ENCODE measurements at places on chromosomes 7 and 10. TPM values are rescaled to one million over a fixed set of nuclear protein-coding genes. Genes with fewer than 3 reads are reported as not detected.

NRP1 gene
- 138 TPM for total RNA-seq

INMT gene
- total RNA-seq = not detected

NKX1-2 gene
- total RNA-seq = not detected

ARHGAP22 gene
- total RNA-seq = 97.2 TPM

HOGA1 gene
- 0.60 TPM for total RNA-seq

MMD2 gene
- not detected for total RNA-seq

MASTL gene
- total RNA-seq = 6.8 TPM

ZP3 gene
- total RNA-seq = 26.8 TPM

PHKG1 gene
- total RNA-seq = 0.32 TPM

ECD gene
- 31.8 TPM for total RNA-seq

PTPN20 gene
- not detected for total RNA-seq

ACBD7 gene
- 0.74 TPM for total RNA-seq

NPS gene
- total RNA-seq = not detected

OR9A4 gene
- not detected for total RNA-seq

FFAR4 gene
- not detected for total RNA-seq

HMX2 gene
- total RNA-seq = not detected

CPA1 gene
- not detected for total RNA-seq

AGR3 gene
- not detected for total RNA-seq

ASB10 gene
- not detected for total RNA-seq

EVX1 gene
- not detected for total RNA-seq

FAM241B gene
- not detected for total RNA-seq

MACROH2A2 gene
- 0.44 TPM for total RNA-seq

VWDE gene
- total RNA-seq = not detected

CYP26C1 gene
- 0.22 TPM for total RNA-seq

TUBB8 gene
- not detected for total RNA-seq

PLAU gene
- total RNA-seq = 20.3 TPM

UFSP1 gene
- 2.6 TPM for total RNA-seq

NPC1L1 gene
- total RNA-seq = not detected

ADAMTS14 gene
- 0.08 TPM for total RNA-seq

RAMP3 gene
- total RNA-seq = not detected

CFAP58 gene
- total RNA-seq = 0.33 TPM

CEP41 gene
- 14.5 TPM for total RNA-seq

HHEX gene
- total RNA-seq = 2.0 TPM

WASHC2C gene
- 36.0 TPM for total RNA-seq

PLXNA4 gene
- 0.03 TPM for total RNA-seq

SRRM3 gene
- total RNA-seq = not detected

FXYD4 gene
- total RNA-seq = not detected

DLX5 gene
- total RNA-seq = not detected

FERD3L gene
- total RNA-seq = not detected

Data from HFFc6 (cell line).